ENCODE measurements at places on chromosomes 16 and 17. TPM values are rescaled to one million over a fixed set of nuclear protein-coding genes. Genes with fewer than 3 reads are reported as not detected.

Gene CSH1
- not detected for total RNA-seq

Gene CWC25
- total RNA-seq, result 39.2 TPM

- H3K27ac ChIP-seq, result no peak overlapping the region
- H3K4me1 ChIP-seq, result no peaks in the 10 kb centered on the region
- H3K4me3 ChIP-seq, result no peak overlapping the region
- DNase-seq, result no peak
Measured at GRCh38 chr16:10600782-10601443, 20.5 kb upstream of the EMP2 start.

DNA sequence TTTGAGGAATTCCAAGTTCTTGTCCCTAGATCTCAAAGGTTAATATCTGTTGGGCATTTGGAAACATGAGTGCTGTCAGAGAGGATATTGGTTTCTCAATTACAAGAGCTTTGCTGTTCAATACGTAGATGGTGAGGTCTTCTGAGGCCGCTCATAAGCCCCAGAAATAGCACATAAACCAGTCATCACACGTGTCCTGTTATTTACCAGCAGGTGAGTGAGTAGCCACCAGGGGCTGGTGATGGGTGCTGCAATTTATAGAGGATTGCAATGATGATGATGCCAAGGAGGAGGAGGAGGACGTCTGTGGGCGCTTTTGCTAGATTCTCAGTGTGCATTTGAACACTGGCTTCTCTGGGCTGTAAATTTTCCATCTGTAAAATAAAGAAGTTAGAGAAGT, 89.0 kb downstream of the SALL1 start:
- H3K4me3 ChIP-seq, result no peak overlapping the region
- DNase-seq, result no peak
- H3K27ac ChIP-seq, result no peak overlapping the region
- no peaks in the 10 kb centered on the region for H3K4me1 ChIP-seq

- no peaks in the 10 kb centered on the region for H3K4me1 ChIP-seq
- H3K27me3 ChIP-seq, result no peaks in the 10 kb centered on the region
- peaks cover 2% of the 10 kb centered on the region for H3K36me3 ChIP-seq
- H3K27ac ChIP-seq, result no peak overlapping the region
- H3K4me3 ChIP-seq, result no peak overlapping the region
- DNase-seq, result no peak
Measured at GRCh38 chr17:62611292-62611691, 16.2 kb upstream of the MRC2 start.

DNA sequence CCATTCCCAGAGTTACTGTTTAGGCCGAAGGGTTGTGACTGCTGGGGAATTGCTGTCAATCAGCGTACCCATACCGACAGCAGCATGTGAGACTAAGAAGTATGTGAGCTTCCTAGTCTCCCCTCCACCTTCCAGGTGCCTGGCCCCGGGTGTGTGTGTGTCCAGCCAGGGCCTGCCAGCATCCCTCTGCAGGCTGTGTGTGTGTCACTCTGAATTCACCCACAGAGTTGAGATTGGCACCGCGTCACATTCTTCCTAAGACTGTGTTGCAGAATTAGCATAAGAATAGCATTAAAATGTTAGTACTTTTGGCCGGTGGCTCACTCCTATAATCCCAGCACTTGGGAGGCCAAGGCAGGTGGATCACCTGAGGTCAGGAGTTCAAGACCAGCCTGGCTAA, 31.8 kb downstream of the PRMT7 start:
- no peak overlapping the region for H3K27ac ChIP-seq
- H3K4me1 ChIP-seq, result no peaks in the 10 kb centered on the region
- H3K27me3 ChIP-seq, result no peaks in the 10 kb centered on the region
- DNase-seq, result no peak
- H3K4me3 ChIP-seq, result no peak overlapping the region

DNA sequence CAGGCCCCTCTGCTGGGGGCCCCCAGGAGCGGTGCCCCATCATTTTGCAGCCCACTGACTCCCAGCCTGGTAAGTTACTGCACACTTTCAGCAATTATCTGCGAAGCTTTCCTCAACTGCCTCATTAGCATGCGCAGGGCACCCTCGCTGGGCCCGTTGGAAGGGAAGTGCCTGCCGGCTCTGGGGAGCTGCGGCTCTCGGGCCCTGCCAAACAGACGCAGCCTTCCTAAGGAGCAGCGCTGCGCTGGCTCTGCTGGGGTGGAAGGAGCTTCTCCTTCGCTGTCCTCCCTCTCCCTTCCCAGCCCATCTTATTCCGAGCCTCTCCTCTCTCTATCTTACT, 71.0 kb downstream of the RBBP6 start:
- H3K4me1 ChIP-seq, result peaks cover 15% of the 10 kb centered on the region
- peak; percentile 16 for DNase-seq
- no peak overlapping the region for H3K4me3 ChIP-seq
- H3K27me3 ChIP-seq, result no peaks in the 10 kb centered on the region
- H3K36me3 ChIP-seq, result no peaks in the 10 kb centered on the region

GRCh38 chr17:76281573-76282371, 16.6 kb downstream of the UBALD2 start:
- no peaks in the 10 kb centered on the region for H3K36me3 ChIP-seq
- H3K27me3 ChIP-seq, result no peaks in the 10 kb centered on the region
- DNase-seq, result no peak
- no peak overlapping the region for H3K4me3 ChIP-seq

DNA sequence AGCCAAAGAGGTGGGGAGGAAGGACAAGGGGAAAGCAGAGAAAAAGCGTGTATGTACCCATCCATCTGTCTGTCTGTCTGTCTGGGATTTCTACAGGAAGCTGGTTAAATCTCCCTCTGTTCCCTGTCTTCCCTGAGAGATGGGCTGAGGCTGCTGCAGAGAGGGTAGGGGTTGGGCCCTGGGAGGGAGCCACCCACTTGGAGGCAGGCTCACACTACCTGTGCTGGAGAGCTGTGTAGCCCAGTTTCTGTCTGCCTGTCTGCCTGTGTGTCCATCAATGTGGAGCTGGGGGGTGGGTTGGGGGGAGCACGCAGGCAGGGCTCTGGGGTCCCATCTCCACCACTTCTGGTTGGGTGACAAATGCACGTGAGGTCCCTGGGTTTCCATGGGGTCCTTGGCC, 18.6 kb upstream of the C17orf113 start:
- H3K4me3 ChIP-seq, result no peak overlapping the region
- no peak overlapping the region for H3K27ac ChIP-seq
- H3K27me3 ChIP-seq, result peaks cover 13% of the 10 kb centered on the region
- H3K4me1 ChIP-seq, result peaks cover 10% of the 10 kb centered on the region
- DNase-seq, result no peak

DNA sequence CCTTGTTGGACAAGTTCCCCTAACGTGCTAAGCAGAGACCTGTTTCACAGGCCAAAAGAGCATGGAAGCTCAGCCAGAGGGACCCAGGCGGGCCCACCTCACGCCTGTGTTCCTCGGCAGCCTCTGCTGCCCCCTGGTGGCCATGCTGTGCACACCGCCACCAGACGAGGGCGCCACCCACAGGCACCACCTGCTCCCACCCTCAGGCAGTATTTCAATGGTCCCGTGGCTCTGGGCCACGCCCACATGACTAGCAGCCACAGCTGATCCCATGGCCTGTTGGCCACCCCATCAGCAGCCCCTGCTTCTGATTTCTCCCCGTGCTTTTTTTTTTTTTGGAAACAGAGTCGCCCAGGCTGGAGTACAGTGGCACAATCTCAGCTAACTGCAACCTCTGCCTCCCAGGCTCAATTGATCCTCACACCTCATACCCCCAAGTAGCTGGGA, 18.9 kb downstream of the MPG start:
- H3K27ac ChIP-seq, result no peak overlapping the region
- no peak overlapping the region for H3K4me3 ChIP-seq
- peak; percentile 88 for DNase-seq

- H3K27ac ChIP-seq, result peak overlapping the region; percentile 80
- no peaks in the 10 kb centered on the region for H3K36me3 ChIP-seq
- H3K4me3 ChIP-seq, result no peak overlapping the region
Measured at GRCh38 chr16:11359370-11359769, 14.1 kb downstream of the RMI2 start.

DNA sequence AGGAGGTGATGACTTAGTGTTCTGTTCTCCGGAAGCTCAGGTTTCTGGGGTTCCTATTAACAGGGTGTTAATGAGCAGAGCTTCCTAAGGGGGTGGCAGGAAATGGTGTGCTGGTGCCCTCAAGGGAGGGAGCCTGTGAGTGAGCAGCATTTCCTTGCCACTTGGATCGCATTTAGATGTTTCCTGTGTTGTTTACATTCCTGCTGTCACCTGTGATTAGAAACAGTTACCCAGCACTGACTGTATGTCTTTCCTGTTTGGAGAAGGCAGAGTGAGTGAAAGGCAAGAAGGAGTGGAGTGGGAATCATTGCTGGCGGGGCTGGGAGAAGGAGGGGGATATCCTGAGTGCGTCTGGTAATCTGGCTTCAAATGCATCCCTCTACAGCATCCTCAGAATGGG, 214.6 kb downstream of the CCDC182 start:
- no peak for DNase-seq
- H3K4me1 ChIP-seq, result peaks cover 31% of the 10 kb centered on the region
- H3K27me3 ChIP-seq, result no peaks in the 10 kb centered on the region

Data from body of pancreas (tissue), 4 donors.